Endothelial cell (in vitro differentiated cells): ENCODE measurements at places on chromosomes 3 and 15. TPM values are rescaled to one million over a fixed set of nuclear protein-coding genes. Genes with fewer than 3 reads are reported as not detected.

EPHA6 gene
- total RNA-seq, result 21.8 TPM

GRCh38 chr15:74040109-74040850, 42.1 kb downstream of the GOLGA6A start:
- H3K4me3 ChIP-seq, result no peak overlapping the region
- peaks cover 26% of the 10 kb centered on the region for H3K36me3 ChIP-seq
- peaks cover 13% of the 10 kb centered on the region for H3K27me3 ChIP-seq
- peaks cover 28% of the 10 kb centered on the region for H3K4me1 ChIP-seq
- H3K27ac ChIP-seq, result peak overlapping the region; percentile 24

PP2D1 gene
- not detected for total RNA-seq

- DNase-seq, result no peak
- no peaks in the 10 kb centered on the region for H3K36me3 ChIP-seq
- H3K4me3 ChIP-seq, result no peak overlapping the region
- no peak overlapping the region for H3K27ac ChIP-seq
- H3K27me3 ChIP-seq, result peaks cover 3% of the 10 kb centered on the region
Observed at GRCh38 chr3:28745436-28745835, 396.8 kb upstream of the AZI2 start.

INSYN1 gene
- 4.8 TPM for total RNA-seq

DNA sequence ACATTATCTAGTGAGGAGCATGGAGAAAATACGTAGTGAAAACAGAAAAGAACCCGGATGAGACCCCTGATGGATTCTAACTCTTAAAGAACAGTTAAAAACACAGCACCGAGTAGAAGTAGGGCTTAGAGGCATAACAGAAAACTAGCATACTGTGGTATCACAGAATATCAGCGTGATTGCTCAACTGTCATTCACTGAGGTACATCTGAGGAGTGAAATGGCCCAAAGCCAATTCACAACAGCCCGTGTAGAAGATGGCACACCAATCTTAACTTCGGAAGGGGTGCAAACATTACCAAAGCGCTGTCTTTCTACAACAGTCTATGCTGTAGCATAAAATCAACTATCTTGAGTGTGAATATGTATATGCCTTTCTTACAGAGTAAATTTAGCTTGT, 1.8 kb downstream of the CLASP2 start:
- peaks cover 12% of the 10 kb centered on the region for H3K4me1 ChIP-seq
- H3K4me3 ChIP-seq, result no peak overlapping the region
- no peak overlapping the region for H3K27ac ChIP-seq
- peaks cover 4% of the 10 kb centered on the region for H3K27me3 ChIP-seq
- H3K36me3 ChIP-seq, result peaks cover 5% of the 10 kb centered on the region

ARHGEF3 gene
- 4.0 TPM for total RNA-seq

DNA sequence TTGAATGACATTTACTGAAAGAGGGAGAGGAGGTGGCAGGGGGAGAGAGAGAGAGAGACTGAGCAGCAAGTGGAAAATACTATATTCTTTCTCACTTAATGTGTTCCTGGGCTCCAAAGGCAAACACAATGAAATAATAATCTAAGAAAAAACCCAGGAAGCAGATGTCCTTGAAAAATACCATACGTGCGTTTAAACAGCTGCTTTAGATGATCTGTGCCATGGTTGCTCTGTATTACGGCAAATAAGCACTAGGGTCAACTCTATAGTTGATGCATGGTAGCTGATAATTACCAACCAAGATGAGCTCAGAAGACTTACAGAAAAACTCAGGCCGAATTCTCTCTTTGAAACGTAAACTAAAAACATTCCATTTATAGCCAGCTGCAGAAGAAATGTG, 410.3 kb upstream of the TBL1XR1 start:
- peaks cover 4% of the 10 kb centered on the region for H3K27me3 ChIP-seq
- DNase-seq, result no peak
- H3K36me3 ChIP-seq, result no peaks in the 10 kb centered on the region
- peaks cover 39% of the 10 kb centered on the region for H3K4me1 ChIP-seq
- H3K27ac ChIP-seq, result no peak overlapping the region

DNA sequence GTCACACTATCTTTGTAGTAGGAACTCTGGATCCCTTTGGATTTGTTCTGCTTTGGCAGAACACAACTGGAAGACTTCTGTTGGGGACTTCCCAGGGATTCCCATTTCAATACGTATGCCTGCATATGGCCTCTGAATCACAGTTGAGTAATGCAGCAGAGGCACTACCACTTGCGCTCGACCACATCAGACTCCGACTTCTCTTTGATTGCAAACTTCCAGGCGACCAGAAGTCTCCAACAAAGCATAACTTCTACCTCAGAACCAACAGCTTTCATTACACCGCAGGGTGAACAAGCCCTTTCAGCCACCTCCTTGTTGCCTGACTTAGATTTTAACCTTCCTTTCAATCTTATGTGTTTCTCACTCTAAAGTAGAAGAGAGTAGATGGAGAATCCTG, 924.4 kb downstream of the IGSF11 start:
- H3K4me1 ChIP-seq, result peaks cover 16% of the 10 kb centered on the region
- no peak for DNase-seq
- H3K27ac ChIP-seq, result no peak overlapping the region
- H3K4me3 ChIP-seq, result no peak overlapping the region
- H3K36me3 ChIP-seq, result no peaks in the 10 kb centered on the region
- no peaks in the 10 kb centered on the region for H3K27me3 ChIP-seq

DNA sequence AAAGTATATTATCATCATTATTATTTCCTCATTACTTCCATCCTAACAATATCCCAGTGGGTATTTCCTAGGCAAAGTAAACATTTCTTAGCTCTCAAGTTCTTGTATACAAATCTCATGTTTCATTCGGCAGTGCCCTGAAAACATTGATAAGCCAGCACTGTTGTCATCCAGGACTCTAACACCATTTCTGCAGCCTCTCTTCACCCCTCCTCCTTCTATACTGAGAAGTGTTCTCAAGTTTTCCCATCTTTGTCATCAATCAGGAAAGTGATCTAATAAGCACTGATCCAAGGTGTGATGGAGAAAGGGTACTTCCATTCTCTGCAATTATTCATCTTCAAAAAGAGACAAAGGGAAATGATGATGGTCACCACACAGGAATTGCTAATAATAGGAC, 168.4 kb upstream of the CCDC54 start:
- H3K4me3 ChIP-seq, result no peak overlapping the region
- no peak for DNase-seq
- H3K4me1 ChIP-seq, result peaks cover 15% of the 10 kb centered on the region
- no peaks in the 10 kb centered on the region for H3K36me3 ChIP-seq
- H3K27me3 ChIP-seq, result no peaks in the 10 kb centered on the region
- H3K27ac ChIP-seq, result no peak overlapping the region

DNA sequence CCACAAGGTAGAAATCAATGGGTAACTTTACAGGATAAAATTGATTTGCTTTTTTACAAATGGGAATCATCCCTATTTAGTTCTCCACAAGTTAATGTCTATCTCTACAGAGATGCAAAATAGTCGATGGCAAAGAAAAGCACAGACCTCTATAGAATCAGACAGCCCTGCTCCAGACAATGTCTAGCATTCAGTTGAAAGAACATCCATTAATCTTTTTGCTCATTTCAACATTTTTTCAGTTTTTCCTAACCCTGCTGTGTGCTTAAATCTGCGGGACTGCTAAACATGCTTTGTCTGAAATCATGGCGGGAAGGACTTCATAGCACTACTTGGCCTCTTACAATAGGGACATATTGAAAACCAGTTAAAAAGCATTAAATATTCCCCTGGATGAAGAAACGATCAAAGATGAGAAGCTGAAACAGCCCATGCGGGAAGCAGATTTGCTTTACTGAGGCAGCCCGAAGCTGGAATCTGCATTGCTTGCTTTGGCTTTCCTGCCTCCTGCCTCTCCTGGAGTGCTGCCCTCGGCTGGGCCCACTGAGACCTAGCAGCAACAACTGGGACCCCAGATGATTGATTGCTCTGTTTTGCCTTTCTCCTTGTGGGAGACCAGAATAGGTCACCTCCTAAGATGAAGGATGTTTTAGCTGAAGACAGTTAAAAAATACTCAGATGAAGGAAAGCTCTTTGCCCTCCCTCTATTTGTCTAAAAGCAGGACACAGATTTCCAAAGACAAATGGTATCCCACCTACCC, 38.5 kb upstream of the RASGRP1 start:
- no peak overlapping the region for H3K27ac ChIP-seq
- H3K36me3 ChIP-seq, result no peaks in the 10 kb centered on the region
- H3K4me3 ChIP-seq, result no peak overlapping the region
- H3K27me3 ChIP-seq, result no peaks in the 10 kb centered on the region

KCNH8 gene
- total RNA-seq, result 1.3 TPM

- H3K27ac ChIP-seq, result no peak overlapping the region
- DNase-seq, result no peak
- no peak overlapping the region for H3K4me3 ChIP-seq
- no peaks in the 10 kb centered on the region for H3K4me1 ChIP-seq
Observed at GRCh38 chr3:189629803-189630455, 1.3 kb upstream of the TP63 start.

DNA sequence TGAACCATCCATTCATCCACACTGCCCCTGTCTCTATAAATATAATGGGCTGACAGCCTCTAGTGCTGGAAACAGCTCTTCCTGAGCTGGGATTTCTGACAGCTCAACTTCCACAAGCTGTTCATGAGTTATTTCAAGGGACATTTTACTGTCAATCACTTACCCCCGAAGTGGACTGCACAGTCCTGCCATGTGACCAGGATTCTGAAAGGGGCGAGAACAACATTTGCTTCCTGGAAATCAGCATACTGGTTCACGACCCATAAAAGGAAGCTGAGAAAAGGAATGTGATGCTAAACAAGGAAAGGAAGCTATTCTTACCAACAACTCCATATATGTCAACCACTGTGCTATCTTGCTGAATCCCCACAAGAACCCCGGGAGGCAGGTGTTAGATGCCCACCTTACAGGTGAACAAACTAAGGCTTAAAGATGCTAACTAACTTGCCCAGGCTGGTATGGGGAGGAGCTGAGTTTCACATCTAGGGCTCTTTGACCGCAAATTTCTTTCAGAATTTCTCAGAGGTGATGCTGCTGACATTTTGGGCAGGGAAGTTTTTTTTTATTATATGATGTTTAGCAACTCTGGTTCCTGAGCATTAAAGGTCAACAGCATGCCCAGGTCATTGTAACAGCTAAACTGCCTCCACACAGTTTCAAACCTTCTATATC, 16.5 kb upstream of the REC114 start:
- H3K36me3 ChIP-seq, result no peaks in the 10 kb centered on the region
- no peaks in the 10 kb centered on the region for H3K27me3 ChIP-seq
- H3K4me3 ChIP-seq, result no peak overlapping the region
- DNase-seq, result no peak
- no peaks in the 10 kb centered on the region for H3K4me1 ChIP-seq
- H3K27ac ChIP-seq, result no peak overlapping the region

AAGAB gene
- total RNA-seq, result 40.6 TPM

- no peak for DNase-seq
- no peak overlapping the region for H3K4me3 ChIP-seq
- no peaks in the 10 kb centered on the region for H3K36me3 ChIP-seq
- H3K27me3 ChIP-seq, result no peaks in the 10 kb centered on the region
- H3K4me1 ChIP-seq, result no peaks in the 10 kb centered on the region
Observed at GRCh38 chr3:151843275-151843674, 29.4 kb downstream of the AADAC start.

CCDC39 gene
- total RNA-seq, result 0.46 TPM

DNA sequence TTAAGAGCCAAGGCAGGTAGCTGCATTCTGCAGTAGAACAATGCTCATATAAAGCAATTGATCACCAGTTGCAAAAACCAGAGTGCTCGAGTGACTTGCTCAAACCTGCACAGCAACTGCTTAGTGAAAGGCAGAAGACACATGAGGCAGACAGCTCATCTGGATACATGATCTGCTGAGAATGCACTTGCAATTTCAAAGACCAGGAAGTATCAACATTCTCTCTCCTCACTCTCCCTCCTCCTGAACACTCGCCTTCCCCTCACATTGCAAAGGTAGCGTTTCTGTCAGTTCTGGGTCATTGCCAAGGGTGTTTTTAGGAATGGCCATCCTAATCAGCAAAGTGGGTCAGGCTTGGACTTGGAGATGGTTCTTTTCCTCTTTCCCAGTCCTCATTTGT, 61.0 kb downstream of the BFSP2 start:
- peaks cover 3% of the 10 kb centered on the region for H3K4me1 ChIP-seq
- no peak for DNase-seq

- DNase-seq, result no peak
- H3K27me3 ChIP-seq, result peaks cover 21% of the 10 kb centered on the region
- H3K4me1 ChIP-seq, result peaks cover 19% of the 10 kb centered on the region
Observed at GRCh38 chr15:82643992-82644391, 3.2 kb downstream of the CPEB1 start.

- no peak overlapping the region for H3K27ac ChIP-seq
- H3K4me3 ChIP-seq, result no peak overlapping the region
- DNase-seq, result no peak
- peaks cover 2% of the 10 kb centered on the region for H3K27me3 ChIP-seq
- H3K36me3 ChIP-seq, result peaks cover 6% of the 10 kb centered on the region
Observed at GRCh38 chr3:183306798-183307671, 54.0 kb downstream of the B3GNT5 start.

TRPM1 gene
- total RNA-seq, result not detected

- H3K4me3 ChIP-seq, result no peak overlapping the region
- H3K36me3 ChIP-seq, result no peaks in the 10 kb centered on the region
- H3K4me1 ChIP-seq, result peaks cover 1% of the 10 kb centered on the region
- no peaks in the 10 kb centered on the region for H3K27me3 ChIP-seq
- peak; percentile 61 for DNase-seq
Observed at GRCh38 chr3:8239718-8240695, 261.6 kb upstream of the LMCD1 start.

CDHR4 gene
- total RNA-seq, result 1.1 TPM

- DNase-seq, result no peak
- H3K4me1 ChIP-seq, result no peaks in the 10 kb centered on the region
- H3K4me3 ChIP-seq, result no peak overlapping the region
- no peak overlapping the region for H3K27ac ChIP-seq
- no peaks in the 10 kb centered on the region for H3K36me3 ChIP-seq
- H3K27me3 ChIP-seq, result no peaks in the 10 kb centered on the region
Observed at GRCh38 chr3:166304584-166304983, 467.4 kb upstream of the BCHE start.

PLSCR5 gene
- total RNA-seq, result not detected

DNA sequence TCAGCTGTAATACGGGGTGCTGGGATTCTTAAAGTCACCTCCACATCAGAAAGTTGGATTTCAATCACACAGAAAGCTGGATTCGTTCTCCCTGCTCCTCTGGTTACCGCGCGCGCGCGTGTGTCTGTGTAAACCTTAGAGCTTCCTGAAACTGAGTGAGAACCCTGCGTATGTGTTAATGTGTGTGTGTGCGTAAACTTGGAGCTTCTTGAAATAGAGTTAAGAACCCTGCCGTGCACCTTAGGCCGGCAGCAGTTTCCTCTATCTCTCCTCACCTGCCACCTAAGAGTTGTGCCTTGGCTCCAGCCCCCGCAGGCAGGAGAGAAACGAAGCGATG, 531 bp downstream of the LZTFL1 start:
- H3K4me3 ChIP-seq, result peak overlapping the region; percentile 94
- DNase-seq, result peak; percentile 21
- no peaks in the 10 kb centered on the region for H3K36me3 ChIP-seq
- H3K27me3 ChIP-seq, result peaks cover 2% of the 10 kb centered on the region

DNA sequence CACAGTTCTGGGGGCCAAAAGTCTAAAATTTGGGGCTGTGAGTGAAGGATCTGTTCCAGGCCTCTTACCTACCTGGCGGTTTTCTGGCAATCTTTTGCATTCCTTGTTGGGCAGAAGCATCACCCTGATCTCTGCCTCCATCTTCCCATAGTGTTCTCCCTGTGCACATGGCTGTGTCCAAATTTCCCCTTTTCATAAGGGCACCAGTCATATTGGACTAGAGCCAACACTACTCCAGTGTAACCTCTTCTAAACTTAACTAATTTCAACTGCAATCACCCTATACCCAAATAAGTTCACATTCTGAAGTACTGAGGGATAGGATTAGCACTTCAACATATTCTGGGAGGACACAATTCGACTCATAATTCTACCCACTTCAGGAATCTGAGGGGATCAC, 85.0 kb downstream of the CCNL1 start:
- H3K36me3 ChIP-seq, result no peaks in the 10 kb centered on the region
- peaks cover under 1% of the 10 kb centered on the region for H3K27me3 ChIP-seq
- H3K4me3 ChIP-seq, result no peak overlapping the region
- DNase-seq, result no peak

RNU5B-1 gene
- not detected for total RNA-seq

CYP8B1 gene
- not detected for total RNA-seq
